ENCODE measurements at places on chromosomes 1 and 21.

GRCh38 chr1:53728702-53729455, 10.1 kb downstream of the GLIS1 start:
- no peak for DNase-seq

DNA sequence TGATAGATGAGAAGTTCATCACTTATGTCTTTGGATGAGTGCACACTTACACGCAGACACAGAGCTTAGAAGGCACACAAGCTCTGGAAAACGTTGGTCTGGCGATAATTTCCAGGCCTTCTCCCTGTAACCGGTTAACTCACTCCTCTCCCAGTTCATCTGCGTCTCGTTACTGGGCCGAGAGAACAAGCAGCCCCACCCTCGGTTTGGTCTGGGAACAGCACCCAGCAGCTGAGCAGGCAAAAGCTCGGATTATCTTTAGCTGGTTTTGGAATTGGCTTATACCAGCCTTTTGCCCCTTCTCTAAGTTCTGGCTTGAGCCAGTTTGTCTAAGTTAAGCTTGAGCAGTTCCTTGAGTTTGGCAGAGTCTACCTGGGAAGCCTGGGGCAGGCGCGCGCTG, 27.3 kb upstream of the COL6A1 start:
- DNase-seq = no peak

- DNase-seq = no peak
These were observed 98.0 kb upstream of the HP1BP3 start for GRCh38 chr1:20885121-20885520.

DNA sequence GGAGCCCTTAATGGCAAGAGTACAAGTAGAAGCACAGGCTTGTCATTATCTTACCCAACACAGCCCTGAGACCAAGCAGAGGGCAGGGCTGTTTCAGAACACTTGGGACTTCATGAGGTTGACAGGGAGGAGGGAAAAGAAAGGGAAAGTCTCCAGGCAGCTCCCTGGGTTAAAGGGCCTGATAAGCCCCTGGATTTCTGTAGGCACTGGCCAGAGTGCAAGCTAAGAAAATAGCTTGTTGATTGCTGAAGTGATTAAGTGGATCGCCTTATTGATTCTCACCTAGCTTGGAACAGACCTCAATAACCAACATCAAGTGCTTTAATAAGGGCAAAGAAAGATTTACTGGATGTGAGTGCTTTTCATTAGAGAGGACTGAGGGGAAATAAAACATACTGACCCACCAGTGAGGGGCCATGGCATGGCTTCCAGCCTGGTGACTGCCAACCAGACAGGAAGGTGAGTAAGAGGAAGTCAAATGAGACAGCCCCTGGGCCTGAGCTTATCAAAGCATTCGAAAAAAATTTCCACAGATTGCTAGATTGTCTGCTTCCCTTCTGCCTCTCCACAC, 121.4 kb upstream of the NFIA start:
- DNase-seq = no peak

DNA sequence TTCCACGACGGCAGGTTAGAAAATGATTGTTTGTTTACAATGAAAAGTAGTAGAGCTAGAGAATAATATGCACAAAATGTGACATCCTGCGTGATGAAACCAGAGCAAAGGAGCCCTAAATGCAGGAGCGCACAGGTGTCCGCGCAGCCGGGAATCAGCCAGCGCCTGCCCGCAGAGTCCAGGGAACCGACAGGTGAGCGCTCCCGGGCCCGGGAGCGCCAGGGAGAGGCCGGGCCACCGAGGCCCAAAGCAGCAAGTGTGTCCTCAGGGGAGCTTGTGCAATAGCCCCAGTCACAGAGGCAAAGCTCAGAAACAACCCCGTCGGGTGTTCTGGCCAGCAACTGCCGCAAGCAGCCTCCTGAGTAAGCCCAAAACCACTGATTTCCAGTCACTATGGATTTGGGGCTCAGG, 789 bp upstream of the GALE start:
- peak; percentile 49 for DNase-seq

GRCh38 chr1:229991104-229991513, 75.9 kb upstream of the GALNT2 start:
- no peak for DNase-seq

All from pancreas (tissue), 10 donors.